Stimulated activated CD4-positive, alpha-beta T cell treated with anti-CD3 and anti-CD28 coated beads, Interleukin-12 subunit alpha, Interleukin-12 subunit beta, amount 100 ng/mL, for 24 hours (primary cell): ENCODE measurements at places on chromosomes 11 and 22.

- DNase-seq, result no peak
Observed at GRCh38 chr11:17552392-17553248, 5.6 kb downstream of the OTOG start.

DNA sequence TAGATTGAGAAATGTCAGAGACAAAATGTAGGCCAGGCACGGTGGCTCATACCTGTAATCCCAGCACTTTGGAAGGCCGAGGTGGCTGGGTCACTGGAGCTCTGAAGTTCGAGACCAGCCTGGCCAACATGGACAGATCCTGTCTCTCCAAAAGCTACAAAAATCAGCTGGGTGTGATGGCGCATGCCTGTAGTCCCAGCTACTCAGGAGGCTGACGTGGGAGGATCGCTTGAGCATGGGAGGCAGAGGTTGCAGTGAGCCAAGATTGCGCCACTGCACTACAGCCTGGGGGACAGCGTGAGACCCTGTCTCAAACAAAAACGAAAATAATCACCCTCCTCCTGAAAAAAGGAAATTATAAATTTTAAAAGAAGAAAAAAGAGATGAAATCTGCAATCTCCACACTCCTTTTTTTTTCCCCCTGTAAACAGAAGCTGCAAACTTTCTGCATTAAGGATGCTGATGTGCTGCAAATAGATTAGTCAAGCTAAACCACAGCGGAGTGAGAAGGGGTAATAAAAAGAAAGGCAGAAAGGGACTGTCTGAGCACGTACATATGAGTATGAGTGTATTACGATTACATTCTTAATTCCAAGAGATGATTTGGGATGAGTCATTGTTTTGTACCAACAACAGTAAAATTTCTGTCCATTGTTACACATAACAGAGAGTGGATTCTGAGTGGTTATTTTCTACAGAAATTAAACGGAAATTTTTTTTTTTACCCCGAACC is 87.3 kb downstream of the SIK3 start:
- no peak for DNase-seq

GRCh38 chr11:62449451-62449851 is 30.6 kb downstream of the SCGB1A1 start:
- no peak for DNase-seq

DNA sequence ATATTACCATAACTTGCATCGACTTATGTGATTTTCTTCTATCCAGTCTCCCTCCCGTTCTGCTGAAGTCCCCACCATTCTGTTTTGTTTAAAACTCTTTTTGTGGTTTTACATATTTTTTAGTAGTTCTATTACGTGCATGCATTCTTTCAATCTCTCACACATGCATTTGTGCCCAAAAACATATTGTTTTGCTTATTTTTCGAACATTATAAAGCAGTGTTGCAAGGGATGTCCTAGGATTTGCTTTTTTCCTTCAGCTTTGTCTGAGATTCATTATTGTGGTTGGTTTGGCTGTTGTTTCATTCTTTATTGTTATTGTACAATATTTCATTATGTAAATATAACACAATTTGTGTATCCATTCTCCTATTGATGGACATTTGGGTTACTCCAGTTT is 235.7 kb downstream of the DYNC2H1 start:
- DNase-seq, result no peak

- DNase-seq, result no peak
Observed at GRCh38 chr11:34190192-34191139, 85.0 kb downstream of the NAT10 start.
